ENCODE measurements at places on chromosomes 1 and 21.
A peak's percentile ranks its signal among the peaks of the same experiment; 100 is the strongest.

- peak; percentile 90 for DNase-seq
Observed at GRCh38 chr21:36478207-36478701, 1.7 kb downstream of the CLDN14 start.

GRCh38 chr1:183996396-183996795, 41.1 kb downstream of the COLGALT2 start:
- DNase-seq = no peak

GRCh38 chr21:29163341-29164115, 33.1 kb downstream of the MAP3K7CL start:
- DNase-seq = no peak

GRCh38 chr21:40445349-40445921, 401.5 kb downstream of the DSCAM start:
- DNase-seq = no peak

DNA sequence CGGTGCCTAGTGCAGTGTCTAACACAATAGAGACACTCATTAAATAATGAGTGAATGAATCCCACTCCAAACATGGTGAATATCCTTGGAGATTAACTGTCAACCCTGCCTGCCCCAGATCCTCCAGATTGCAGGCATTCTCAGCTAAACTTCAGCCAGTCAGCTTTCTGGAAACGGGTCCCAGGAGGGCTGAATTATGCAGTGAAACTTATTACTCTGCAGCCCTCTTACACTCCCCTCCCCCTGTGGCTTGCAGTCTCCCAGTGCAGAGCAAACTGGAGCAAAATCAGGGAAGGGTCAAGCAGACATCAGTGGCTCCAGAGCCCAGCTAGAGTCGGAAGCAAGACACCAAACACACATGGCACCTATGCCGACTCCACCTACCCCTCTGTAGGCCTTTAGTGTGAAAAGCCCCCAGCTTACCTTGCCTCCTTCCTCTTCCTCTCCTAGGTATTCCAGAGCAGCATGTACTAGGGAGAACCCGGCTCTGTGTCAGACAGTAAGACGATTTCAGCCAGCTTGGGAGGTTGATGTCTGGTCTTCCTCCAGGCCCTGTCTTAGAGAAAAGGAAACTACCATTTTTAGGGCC, 6.5 kb upstream of the RGS16 start:
- no peak for DNase-seq

GRCh38 chr1:64527786-64528185, 57.9 kb downstream of the CACHD1 start:
- no peak for DNase-seq

- DNase-seq = no peak
Observed at GRCh38 chr1:199422206-199422605, 605.3 kb upstream of the NR5A2 start.

GRCh38 chr21:15976807-15977206, 247.0 kb downstream of the USP25 start:
- DNase-seq = no peak

DNA sequence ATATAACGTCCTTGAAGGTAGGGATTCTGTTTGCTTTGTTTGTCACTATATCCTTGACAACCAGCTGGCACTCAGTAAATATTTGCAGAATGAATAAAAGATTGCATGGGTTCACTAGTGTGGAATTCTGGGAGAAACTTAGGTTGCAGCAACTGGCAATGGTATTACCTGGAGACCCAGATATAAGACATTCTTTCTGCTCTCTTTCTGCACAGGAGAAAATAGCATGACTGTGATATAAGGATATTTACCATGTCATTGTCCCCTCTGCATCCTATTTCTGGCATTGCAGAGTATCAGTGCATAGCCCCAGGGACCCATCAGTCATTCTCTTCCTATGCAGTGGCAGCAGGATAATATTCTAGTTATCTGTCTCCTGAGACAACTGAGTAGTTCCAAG, 308.9 kb upstream of the LRRC7 start:
- DNase-seq = no peak

DNA sequence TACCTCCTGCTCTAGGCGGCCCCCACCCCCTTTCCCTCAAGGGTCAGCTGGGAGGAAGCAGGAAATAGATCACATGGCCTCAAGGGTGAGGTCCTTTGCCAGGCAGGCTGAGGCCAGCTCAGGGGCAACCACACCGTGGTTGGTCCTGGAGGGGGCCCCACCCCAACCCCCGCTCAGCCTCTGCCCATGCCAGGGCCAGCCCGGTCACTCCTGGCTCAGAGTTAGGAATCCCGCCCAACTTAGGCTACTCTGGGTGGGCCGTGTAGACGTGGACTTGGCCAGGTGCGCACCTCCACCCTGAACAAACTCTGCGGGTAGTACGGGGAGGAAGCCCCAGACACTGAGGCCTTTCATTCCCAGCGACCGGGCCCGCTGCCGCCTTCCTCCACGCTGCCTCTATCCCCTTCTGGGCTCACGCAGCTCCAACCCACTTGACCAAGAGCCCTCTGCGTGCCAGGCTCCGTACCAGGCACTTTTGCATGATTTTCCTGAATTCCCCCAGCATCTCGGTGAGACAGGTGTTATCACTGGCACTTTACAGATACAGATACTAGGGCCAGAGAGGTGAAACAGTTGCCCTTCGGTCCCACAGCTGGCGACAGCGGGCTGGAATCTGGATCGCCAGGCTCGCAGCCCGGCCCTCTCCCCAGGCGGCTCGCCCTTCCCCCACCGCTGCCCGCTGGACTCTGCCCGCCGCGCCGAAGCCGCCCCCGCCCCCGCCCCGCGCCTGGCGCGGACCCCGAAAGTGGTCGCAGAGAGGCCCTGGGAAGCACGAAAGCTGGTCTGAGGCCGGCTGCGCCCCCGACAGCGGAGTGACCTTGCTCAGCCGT, 769 bp downstream of the GALE start:
- DNase-seq = peak; percentile 90

GRCh38 chr1:13710086-13710485, 10.1 kb downstream of the PRDM2 start:
- DNase-seq = no peak

- DNase-seq = no peak
Observed at GRCh38 chr1:166057650-166058049, 109.2 kb downstream of the FAM78B start.

DNA sequence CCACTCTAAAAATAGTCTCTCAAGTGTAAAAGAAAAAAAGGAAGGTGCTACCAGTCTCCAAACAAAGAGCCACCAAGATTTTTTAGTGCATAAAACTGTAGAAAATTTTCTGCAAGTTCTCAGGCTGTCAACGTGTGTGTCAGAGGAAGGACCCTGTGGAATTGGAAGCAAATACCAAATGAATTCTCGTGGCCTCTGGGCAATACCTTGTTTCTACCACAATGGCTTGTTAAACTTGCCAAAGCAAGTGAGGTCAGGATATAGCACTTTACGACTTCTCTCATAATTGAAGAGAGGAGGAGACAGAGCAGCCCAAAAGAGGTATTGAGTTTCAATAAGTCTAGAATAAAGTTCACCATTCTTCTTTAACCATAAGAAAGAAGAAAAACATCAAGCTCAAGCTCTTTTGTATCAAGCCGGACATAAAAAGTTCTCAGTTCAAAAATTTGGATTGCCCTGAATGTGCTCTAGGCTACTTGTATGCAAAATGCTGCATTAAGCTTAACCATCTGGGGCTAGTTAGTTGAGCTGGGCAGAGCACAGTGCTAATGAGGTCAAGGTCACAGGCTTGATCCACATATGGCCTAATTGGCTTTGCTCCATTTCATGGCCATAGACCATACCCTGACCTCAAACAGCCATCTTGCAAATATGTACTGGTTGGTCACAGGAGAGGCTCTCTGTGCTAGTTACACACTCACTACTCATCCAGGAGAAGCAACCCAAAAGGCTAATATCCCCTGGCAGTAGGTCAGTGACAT, 60.5 kb downstream of the TBX15 start:
- no peak for DNase-seq

DNA sequence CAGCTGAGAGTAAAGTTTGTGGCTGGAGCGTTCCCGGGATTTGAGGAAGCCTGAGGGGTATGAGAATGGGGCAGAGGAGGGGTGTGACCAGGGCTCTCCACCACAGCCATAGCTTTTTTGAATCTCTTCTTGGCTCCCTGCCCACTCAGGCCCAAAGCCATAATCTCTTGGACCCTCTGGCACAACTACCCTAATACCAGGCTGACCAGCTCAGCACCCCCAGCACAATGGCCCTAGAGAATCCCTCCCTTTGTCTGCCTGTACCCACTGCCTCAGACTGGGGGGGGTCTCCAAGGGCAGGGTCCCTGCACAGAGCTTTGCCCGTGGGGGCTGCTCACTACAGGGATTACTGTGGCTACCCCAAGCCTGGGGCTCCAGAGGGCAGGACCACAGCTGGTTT, 7.5 kb downstream of the DENND4B start:
- no peak for DNase-seq

- DNase-seq = no peak
Observed at GRCh38 chr1:14606632-14607031, 8.1 kb downstream of the KAZN start.
